ENCODE measurements at places on chromosomes 3 and 15.

DNA sequence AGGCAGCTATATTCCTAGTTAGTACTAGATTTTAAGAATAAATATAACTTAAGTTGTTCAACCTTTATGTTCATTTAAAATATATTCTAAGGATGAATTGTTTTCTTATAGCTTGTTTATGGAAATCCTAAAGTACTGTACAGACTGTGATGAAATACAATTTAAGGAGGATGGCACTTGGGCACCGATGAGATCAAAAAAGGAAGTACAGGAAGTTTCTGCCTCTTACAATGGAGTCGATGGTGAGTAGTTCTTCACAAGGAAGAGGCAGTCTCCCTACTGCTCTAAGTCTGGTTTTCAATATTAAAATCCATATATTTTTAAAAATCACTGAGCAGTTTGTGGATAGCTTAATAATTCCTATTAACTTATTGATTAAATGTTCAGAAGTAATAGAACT is 29.6 kb downstream of the CALML4 start:
- no peak for DNase-seq

DNA sequence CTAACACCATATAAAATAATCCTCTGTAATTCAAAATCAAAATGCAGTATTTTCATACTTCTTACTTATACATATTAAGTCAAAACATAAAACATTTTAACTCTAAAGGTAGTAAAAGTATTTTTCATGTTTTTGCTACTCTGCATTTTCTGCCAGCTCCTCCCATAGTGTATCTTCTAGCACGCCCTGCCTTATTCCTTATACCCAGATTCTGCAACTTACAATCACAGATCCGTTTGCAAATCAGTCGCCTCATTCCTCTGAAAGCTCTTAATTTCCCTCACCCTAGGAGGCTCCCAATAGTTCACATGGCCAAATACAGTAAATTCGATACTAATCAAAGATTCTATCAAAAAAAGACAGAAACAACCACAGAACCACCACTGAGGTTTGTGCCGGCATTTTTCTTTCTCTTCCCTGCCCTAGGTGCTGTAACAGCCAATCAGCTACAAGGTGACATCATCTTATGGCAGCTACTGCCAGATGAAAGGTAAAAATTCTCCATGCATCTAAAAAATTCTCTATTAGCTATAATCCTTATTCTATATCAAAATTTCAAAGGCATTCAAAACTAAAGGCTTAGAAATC is 72.9 kb downstream of the CLASP2 start:
- DNase-seq, result no peak

DNA sequence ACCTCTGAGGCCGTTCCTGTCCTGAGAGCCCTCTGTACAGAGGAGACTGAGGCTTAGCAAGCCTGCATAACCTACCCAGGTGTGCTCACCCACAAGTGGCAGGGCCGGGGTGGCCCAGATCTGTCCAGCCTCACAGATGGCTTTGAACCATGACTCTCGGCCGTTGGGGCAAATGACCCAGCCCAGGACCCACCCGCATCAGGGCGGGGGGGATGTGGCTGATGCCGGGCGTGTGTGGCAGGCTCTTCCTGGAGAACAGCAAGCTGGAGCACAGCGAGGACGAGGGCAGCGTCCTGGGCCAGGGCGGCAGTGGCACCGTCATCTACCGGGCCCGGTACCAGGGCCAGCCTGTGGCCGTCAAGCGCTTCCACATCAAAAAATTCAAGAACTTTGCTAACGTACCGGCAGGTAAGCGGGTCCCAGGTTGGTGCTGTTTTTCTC is 133.5 kb downstream of the LRRK1 start:
- no peak for DNase-seq

DNA sequence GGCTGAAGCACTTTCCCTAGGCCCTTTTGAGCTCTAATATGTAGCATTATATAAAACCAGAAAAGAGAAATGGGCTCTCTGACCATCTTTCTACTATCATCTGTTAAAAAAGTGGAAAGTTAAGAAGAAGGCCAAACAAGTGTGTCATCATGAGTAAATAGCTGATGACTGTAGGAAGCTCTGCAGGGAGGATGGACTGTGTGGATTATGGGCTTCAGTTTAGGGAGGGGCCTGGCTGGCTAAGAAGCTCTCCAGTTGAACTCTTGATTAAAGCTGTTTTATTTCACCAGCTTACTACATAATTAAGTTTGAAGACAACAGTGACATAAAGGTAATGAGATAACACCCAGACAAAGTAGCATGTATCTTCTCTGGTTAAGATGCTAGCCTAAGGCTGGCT is 30.6 kb downstream of the INTS14 start:
- no peak for DNase-seq

- DNase-seq, result no peak
Observed at GRCh38 chr3:196055683-196056270, 26.1 kb downstream of the TFRC start.

GRCh38 chr15:98904544-98904943 is 103.0 kb downstream of the PGPEP1L start:
- DNase-seq, result no peak

DNA sequence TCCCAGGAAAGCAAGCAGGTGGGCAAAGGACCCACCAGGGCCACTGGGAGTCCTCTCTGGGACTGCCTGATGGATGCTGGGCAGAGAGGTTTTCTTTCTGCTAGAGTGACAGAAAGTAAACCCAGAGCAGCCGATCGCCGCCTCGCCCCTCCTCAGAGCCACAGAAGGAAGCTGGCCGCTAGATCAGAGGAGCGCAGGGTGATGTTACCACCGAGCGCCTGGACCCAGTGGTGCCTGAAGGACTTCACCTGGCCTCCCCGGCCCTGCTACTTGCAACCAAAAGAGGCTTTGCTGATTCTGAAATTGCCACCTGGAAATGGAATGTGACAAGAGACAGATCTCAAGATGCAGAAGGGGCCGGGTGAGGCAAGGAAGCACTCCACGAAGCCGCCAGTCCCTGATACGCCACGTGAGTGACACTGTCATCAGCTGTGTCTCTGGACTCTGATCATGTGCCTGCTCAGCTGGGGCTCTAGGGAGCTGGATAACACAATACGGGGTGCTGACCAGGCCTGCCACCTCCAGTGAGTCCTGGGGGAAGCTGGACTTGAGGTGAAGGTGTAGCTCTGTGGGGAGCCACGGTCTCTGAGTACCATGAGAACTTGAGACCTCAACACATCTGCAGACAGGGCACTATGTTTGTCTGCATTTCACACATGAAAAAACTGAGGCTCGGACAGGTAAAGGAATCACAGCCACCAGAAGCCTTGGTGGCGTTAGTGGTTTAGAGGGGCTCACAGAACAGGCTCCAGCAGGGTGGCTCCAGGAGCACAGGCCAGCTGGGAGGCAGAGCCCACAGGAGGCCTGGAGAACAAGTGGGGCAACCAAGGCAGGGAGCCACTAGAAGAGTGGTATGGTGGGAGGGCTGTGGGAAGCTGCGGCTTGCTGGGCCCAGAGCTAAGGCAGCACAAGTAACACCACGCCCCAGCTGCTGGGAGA is 137.9 kb upstream of the PRR20G start:
- DNase-seq, result no peak

GRCh38 chr3:168812234-168812633 is 716.5 kb upstream of the GOLIM4 start:
- DNase-seq, result no peak

DNA sequence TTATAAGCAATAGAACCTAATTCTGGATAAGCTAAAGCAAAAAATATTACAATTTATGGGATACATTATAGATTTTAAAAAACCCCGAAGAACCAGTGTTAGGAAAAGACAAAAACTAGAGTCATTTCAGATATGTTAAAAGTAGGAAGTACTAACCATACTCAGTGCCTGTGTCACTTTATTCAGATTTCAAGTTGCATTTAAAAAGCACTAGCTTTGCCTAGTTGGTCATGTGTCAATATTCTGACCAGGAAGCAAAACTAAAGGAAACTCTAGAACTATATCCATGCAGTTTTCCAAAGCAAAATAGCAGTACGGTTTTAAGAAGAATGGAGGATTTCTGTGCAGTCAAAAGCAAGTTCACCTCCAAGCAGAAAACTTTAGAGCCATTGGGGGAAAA is 88.4 kb downstream of the RAP2B start:
- no peak for DNase-seq

GRCh38 chr3:142353571-142353970 is 94.3 kb downstream of the XRN1 start:
- no peak for DNase-seq

GRCh38 chr3:184470551-184470950 is 90.7 kb downstream of the CHRD start:
- DNase-seq, result no peak

DNA sequence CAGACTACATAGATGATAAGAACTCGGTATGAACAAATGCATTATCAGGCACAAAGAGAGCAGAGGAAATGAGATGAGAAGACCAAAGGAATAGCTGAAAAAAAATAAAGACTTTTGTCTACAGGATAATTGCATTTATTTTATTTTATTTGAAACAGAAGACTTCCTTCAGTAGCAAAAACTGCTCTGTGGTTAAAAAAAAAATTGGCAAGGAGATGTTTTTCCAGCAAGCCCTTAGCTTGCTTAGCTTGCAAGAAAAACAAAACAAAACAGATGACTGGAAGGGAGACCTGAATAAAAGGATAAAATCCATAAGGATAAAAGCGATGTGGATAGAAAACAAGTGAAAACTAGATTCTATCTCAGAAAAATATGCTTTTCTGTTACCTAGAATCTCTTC is 9.1 kb upstream of the PPM1L start:
- no peak for DNase-seq

DNA sequence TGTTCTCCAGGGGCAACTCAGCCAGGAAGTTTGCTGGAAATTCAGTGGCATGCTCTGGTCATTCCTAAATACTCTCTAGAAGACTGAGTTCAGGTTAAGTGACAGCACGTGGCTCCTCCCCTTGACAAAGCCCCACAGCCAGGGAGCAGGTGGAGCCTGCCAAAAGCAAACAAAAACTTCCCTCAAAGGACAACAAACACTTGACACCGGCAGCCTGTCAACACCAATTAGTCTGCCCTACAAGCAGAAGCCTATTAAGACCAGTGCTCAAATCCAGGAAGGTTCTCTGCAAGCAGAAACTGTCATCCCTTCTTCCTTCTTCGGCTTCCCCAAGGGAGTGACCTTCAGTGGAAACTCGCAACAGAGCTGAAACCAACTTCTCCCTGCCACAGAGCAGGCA is 5.0 kb downstream of the MEX3B start:
- DNase-seq, result no peak

DNA sequence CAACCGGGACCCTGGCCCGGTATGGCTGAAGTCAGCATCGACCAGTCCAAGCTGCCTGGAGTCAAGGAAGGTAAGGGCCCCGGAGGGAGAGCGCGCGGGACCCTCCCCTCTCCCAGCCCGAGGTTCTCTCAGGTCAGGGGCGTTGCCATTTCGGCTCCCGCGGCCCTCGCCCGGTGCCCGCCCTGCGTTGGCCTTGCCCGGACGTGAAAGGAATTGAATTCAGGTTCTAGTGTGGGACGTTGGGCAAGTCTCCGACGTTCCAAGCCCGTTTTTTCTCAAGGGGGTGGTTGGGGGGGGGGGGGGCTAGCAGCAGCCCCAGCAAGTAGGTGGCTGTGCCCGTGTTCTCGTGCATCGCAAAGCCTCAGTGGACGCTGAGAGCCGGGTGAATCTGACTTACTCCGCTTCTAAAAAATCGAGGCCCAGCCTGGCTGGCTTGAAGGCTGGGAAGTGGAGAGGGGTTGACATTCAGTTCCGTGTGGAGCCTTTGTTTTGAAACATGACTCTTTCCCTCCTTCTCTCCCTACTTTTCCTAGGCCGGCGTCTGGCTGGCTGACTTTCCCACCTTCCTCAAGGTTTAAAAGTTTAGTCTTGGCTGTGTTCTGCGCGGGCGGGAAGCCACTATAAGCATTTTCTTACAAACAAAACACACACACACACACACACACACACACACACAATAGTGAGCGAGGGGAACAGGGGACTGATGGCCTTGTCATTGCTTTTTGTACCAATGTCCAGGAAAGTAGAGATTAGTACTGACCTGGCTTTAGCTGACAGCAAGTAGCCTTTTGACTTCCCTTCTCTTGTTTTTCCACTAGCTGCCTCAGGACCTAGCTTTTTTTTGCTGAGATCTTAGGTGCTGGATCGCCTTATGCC is at the start of gene UTS2B:
TSS of gene UTS2B (minus strand) at position 873 of the 876 bp plus-strand sequence. CDS start 48,337 bp downstream, outside the sequence.
- DNase-seq, result no peak

DNA sequence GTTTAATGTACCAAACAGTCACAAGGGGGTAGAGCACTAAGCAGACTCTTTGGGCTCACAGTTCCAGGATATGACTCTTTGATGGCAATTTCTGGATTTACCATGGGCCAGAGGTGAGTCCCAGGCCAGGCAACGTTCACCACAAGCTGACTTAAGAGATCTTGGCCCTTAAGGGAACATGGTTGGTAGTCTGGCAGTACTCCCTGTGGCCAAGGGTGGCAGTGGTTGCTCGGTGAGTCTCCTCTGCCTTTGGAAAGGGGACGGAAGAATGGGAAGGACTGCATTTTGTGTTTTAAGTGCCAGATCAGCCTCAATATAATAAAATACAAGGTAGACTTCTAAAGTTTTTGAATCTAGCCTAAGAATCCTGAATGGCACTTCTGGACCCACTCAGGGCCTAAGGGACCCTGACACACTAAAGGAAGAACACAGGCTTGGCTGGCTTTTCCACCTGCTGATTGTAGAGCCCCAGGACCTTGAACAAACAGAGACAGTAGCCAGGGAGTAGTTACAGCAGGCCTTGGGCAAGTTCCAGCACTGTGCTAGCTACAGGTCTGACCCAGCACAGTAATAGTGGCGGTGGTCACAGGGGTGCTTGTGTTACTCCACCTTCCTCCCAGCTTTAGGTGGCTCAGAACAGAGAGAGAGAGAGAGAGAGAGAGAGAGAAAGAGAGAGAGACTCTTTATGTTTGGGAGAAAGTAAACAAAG is 730.7 kb upstream of the ALCAM start:
- DNase-seq, result no peak

GRCh38 chr3:190120269-190121060 is at the start of gene P3H2:
P3H2 (minus strand) TSS chr3:190120897; CDS start chr3:190120731, 166 bp downstream.
- no peak for DNase-seq

- DNase-seq, result no peak
Observed at GRCh38 chr15:41783296-41783695, 9.0 kb downstream of the MAPKBP1 start.

DNA sequence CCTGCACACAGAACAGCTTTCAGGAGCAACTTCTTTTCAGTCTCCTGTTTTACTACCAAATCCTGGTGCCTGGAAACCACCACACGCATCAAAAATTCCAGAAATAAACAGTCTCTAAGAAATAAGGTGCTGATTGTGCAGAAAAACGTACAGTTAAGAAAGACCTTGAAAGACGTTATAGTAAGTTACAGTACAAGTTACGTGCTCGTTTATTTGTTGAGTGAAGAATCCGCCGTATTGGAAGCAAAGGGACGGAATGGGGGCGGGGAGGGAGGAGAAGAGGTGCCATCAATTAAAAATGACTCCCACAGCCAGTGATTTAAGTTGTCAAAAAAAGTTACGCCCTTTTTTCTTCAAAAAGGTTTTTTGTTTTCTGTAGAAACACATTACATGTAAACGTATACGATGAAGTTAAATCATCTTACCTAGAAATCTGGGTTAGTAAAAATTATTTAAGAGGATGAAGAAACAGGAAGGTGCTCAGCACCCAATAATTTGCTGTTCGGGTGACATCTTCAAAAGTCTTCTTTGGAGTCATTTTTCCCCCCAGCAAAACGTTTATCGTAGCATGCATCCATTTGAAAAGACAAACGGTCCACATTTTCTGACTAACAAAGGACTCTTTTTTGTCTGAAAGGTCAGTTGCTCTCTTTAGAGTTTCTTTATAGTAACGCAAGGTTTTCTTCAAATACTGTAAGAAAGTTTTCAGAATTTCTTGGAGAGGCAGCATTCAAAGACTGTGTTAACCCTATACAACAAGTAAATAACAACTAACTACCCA is 782 bp upstream of the UACA start:
- DNase-seq, result no peak

GRCh38 chr3:42739401-42740158 is 33.5 kb downstream of the CCDC13 start:
- DNase-seq, result no peak

Data from stimulated activated CD4-positive, alpha-beta T cell treated with anti-CD3 and anti-CD28 coated beads, Interleukin-1b, Interleukin-23, amount 100 ng/mL, for 1 hour (primary cell).